Lung (tissue), 17 donors: ENCODE measurements at places on chromosomes 13 and 19. TPM values are rescaled to one million over a fixed set of nuclear protein-coding genes. Genes with fewer than 3 reads are reported as not detected.

DNA sequence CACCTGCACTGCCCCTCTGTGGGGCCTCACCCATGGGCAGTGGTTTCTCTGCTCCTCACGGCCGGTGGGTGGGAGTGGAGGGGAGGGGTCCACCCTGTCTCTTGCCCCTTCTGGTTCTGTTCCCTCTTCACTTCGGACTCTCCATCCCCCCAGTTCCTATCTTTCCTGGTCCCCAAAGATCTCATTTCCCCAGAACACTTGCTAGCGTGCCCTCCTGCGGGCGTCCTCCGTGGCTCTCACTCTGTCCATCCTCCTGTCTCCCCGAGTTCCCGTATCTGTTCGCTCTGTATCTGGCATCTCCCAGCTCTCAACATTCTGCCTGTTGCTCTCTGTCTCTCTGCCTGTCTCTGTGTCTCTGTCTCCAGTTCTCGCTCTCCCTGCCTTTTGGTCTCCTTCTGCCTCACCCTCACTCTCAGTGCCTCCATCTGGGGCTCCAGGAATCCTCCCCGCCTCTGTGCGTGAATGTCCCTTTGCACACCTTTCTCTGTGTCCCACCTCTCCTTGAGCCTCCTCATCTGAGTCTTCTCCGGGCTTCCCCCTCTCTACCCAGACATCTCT is 363 bp downstream of the SPIB start:
- DNase-seq = no peak

DNA sequence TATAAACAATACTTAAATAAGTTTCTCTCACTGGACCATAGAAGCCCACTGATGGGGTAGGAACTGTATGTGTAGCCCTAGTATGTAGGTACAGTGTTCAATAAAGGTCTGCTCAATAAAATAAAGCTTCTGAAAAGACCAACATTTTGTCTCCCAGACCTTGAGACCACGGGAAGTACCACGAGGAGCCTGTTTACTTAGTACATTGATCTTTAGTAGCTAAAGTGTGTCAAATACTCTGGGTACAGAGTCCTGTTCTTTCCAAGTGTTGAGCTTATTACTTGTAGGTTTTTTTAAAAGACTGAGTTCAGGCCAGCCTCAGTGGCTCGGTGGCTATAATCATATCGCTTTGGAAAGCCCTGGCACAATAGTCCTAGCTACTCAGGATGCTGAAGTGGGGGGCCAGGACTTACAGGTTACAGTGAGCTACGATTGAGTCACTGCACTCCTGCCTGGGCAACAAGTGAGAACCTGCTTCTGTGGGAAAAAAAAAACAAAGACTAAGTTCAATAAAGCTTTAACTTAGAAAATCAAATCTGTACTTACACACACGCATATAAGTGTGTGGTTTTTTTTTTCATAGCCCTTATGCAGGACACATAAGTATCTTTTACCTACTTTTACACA is 3.4 kb downstream of the MTRF1 start:
- DNase-seq = no peak

- no peak for DNase-seq
Measured at GRCh38 chr19:54558339-54558738, 15.3 kb upstream of the LILRA2 start.

DNA sequence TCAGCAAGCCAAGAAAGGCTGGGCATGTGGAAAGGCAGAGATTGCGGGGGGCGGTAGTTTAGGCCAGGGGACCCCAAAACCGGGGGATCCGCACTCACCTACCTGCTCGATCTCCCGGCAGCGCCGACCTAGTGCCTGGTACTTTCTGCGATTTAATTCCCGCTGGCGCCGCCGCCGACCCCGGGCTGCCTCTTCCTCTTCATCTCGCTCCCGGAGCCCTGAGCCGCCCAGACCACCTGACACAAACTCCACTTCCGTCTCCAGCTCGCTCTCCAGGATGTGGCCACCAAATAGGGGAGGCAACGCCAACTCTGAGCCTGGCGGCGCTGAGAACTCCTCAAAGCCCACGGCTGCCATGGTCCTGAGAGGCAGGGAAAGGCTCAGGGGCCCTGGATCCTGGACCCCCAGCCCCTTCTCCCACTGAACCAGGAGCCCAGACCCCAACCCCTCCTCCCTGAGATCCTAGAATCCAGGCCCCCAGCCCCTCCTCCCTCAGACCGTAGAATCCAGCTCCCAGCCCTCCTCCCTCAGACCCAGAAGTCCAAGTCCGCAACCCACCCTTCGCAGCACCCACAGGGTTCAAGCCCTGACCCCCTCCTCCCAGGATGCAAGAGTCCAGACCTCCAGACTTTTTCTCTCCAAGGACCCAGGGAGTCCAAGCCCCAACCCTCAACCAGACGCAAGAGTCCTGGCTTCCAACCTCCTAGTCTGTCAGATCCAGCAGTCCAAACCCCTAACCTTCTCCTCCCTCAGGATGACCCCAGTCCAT is 933 bp downstream of the TFPT start:
- no peak for DNase-seq

GRCh38 chr19:41690801-41691065 is 2.7 kb upstream of the CEACAM7 start:
- DNase-seq = no peak

- DNase-seq = no peak
Measured at GRCh38 chr19:663682-664117, 686 bp upstream of the RNF126 start.

DNA sequence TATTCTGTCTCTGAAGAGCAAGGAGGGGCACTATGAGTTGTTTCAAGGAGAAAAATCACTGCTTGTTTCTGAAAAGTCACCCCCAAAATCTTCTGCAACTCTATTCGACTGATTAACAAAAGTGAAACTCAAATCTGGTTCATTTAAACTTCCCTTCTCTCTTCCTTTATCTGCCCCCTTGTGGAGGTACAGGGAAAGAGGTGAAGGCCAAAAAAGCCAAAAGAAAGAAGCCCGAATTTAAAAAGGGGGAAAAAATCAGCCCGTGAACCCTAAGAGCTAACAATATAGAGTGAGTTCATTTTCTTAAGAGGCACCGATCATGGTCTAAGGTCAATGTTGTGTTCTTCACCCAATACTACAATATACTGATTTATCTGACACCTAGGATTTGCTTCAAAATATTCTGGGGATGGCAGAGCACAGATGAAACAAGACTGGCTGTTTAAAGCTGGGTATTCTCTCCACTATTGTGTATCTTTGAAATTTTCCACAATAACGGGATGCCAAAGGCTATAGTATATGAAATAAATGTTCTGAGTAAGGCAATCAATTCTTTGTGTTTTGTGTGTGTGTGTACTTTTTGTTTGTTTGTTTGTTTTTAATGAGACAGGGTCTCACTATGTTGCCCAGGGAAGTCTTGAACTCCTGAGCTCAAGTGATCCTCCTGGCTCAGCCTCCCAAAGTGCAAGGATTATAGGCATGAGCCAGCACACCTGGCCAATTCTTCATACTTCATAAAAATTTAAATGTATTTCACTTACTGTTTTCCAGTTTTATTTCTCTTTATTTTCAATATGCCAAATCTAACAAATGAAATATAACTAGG is 55.0 kb upstream of the EEF1AKMT1 start:
- DNase-seq = peak; percentile 77

- DNase-seq = peak; percentile 87
Measured at GRCh38 chr19:11125994-11126685, 29.4 kb downstream of the SPC24 start.

DNA sequence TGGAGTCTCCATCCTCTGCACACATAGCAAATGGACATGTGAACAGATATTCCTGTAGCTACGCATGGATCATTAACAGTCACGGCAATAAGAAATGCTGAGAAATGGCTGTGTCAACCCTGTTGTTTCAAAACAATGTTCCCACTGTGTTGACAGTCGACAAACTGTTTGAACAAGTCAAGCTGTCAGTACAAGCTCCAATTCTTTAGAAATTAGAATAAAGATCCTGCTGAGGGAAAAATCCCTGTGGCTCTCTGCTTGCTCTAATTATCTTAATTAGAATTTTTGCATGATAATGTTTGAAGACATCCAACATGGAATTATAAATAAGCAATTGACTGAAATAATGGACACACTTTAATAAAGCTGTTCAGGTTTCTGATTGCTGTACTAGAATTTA is 37.9 kb upstream of the CPB2 start:
- DNase-seq = no peak

DNA sequence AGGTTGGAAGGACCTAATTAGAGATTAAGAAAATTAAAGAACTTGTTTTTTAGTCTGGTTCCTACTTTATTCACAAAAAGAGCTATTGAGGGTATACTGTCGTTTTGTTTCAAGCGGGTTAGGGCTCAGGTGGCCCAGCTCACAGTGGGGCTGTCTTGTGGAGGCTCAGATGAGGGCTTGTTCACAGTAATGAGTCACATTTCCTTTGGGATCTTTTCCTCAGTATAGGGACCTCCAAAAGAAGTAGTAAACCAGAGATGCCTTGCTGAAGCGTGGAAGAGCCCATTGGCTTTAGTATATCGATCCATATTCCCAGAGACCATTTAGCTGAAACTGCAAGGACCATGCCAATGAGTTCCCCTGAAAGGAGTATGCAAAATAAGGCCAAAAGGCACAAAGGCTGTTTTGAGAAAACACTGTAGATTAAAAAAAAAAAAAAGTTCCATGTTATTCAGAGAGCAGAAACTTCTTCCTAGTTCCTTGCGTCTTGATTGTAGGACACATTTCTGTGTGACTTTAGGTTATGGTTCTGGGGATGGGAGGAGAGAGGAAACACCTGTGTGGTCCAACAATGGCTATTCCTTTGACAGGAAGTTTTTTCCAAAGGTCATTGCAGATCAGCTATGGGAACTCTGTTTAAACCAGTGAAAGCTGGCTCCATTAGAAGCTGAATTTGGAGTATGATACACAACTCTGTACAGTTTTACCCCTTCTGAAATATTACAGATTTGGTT is 32.8 kb upstream of the GPI start:
- DNase-seq = peak; percentile 59

EID2 gene
- total RNA-seq = 11.8 TPM

FAM124A gene
- 2.9 TPM for total RNA-seq

KL gene
- total RNA-seq = 24.5 TPM

CEACAM5 gene
- total RNA-seq = 37.9 TPM

FXYD3 gene
- 130 TPM for total RNA-seq

PSG6 gene
- not detected for total RNA-seq
